Stimulated activated CD4-positive, alpha-beta T cell treated with anti-CD3 and anti-CD28 coated beads, Interleukin-15, amount 100 ng/mL, for 1 hour (primary cell): ENCODE measurements at places on chromosomes 1 and 21.

GRCh38 chr1:220884109-220884980 is 5.1 kb downstream of the HLX start:
- no peak for DNase-seq

DNA sequence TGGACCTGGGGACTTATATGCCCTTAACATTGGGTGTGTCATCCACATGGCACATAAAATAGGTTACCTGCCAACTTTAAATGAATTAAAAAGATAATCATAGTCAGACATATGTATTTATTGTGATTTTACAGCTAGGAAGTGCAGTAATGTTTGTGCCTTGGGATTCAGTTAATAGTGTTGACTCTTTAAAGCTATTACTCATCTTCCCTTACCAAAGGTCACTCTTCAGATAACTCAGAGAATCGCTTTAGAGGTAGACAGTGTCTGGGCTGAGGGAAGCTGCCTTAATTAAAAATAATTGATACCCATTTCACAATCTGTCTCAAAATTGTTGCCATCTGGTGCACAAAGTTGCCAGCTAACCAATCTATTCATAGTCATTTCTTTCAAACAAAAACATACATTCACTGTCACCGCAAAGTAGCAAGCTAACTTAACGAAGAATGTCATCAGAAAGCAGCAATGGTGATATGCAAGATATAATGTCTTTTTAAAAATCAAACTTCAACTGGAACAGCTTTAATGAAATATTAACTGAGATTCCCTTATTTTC is 3.0 kb upstream of the KRTAP15-1 start:
- no peak for DNase-seq

- DNase-seq: no peak
Observed at GRCh38 chr1:45370575-45370974, 30.3 kb upstream of the MUTYH start.

- DNase-seq: no peak
Observed at GRCh38 chr1:95067568-95067967, 5.2 kb downstream of the ALG14 start.

DNA sequence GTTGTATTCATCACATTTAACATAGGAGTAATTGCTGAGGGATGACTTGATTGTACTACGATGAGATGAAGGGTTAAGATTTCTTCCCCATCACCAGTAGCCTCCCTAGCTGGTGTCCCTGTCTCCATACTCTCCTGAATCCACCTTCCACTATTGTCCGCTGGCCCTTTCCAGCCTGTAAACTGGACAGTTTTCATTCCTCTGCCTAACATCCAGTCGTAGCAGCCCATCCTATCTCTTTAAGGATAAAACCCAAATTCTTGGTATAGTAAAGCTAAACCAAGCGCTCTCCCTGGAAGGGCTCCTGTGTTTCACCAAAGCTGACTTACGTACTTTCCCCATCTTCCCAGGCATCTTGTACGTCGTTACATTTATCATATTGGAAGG is 670 bp downstream of the COX20 start:
- DNase-seq: no peak

DNA sequence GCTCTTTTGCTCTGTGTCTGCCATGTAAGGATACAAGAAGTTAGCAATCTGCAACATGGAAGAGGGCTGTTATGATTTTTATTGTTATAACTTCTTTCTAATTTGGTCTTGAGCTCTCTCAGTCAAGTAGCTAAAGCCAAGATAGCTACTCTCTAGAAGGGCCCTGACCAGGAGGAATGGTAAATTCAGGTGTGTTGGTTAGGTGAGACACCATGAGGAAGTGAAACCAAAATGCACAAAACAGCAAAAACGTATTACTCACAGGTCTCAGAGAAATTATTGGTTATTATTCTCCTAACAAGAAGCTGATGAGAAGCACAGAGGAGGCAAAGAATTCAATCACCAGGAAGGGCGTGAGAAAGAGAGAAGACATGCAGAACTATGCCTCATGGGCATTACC is 51.8 kb upstream of the INSL5 start:
- no peak for DNase-seq

GRCh38 chr1:147052143-147052542 is 114.0 kb downstream of the NBPF12 start:
- DNase-seq: no peak

- DNase-seq: no peak
Observed at GRCh38 chr1:145993618-145994390, 2.6 kb downstream of the TXNIP start.

- DNase-seq: no peak
Observed at GRCh38 chr1:62232871-62233278, 38.2 kb downstream of the L1TD1 start.
